ENCODE measurements at places on chromosomes 1 and 21.
A peak's percentile ranks its signal among the peaks of the same experiment; 100 is the strongest.

- DNase-seq: no peak
Observed at GRCh38 chr1:156436141-156437036, 64.2 kb downstream of the MEF2D start.

DNA sequence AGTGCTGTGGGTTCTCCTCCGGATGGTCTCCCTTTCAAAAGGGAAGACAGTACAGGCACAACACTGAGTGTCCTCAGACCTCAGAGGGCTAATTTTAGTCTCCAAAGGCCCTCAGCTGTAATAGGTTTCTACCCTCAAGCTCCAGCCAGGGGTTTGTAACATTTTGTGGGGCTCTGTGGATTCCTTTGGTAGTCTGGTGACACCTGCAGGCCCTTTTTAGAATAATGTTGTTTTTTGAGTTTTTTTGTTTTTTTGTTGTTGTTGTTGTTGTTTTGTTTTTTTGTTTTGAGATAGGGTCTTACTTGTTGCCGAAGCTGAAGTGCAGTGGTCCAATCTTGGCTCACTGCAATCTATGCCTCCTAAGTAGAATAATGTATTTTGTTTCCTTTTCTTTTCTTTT lies 15.0 kb upstream of the TMEM201 start:
- no peak for DNase-seq

DNA sequence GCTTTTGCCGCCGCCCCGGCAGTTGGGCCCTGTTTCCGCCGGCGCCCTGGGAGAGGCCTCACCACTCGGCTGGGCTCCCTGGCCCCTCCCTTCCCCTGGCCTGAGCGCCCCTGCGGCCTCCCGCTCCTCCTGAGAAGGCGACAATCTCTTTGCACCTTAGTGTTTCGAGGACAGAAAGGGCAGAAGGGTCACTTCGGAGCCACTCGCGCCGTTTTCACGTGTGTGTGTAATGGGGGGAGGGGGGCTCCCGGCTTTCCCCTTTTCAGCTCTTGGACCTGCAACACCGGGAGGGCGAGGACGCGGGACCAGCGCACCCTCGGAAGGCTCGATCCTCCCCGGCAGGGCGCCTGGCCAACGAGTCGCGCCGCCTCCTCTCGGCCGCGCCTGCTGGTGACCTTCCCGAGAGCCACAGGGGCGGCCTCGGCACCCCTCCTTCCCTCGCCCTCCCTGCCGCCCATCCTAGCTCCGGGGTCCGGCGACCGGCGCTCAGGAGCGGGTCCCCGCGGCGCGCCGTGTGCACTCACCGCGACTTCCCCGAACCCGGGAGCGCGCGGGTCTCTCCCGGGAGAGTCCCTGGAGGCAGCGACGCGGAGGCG lies 432 bp upstream of the SIM2 start:
- no peak for DNase-seq

GRCh38 chr1:95852483-95853070 lies 618.6 kb downstream of the RWDD3 start:
- DNase-seq: no peak

DNA sequence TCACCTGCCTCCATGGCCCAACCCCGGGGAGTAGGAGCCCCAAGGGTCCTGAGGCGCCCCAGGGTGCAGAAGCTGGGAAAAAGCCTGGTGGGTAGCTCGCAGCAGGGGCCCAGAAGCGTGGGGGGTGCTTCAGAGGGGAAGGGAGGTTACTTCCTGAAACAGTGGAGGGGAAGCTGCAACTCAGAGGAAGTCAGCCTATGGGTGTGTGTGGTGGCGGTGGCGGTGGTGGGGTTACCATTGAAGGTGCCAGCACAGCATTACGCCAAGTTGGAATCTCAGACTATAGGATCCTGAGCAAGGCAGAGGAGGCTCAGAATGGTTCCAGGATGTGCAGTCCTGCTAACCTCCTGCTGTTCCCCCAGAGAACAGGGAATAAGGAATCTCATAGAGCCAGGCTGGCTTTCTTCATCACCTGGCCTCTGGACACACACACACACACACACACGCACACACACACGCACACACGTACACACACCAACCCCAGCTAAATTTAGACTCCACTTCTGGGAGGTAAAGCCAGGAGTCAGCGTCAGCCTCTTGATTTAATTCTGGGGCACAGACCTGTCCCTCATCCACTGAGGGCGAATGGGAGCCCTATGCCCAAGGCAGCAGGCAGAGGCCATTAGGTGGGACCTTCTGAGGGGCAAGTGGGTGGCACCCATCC lies 1.3 kb downstream of the DENND4B start:
- DNase-seq: peak; percentile 58

GRCh38 chr1:39047374-39048229 lies 21.5 kb downstream of the NDUFS5 start:
- peak; percentile 63 for DNase-seq

DNA sequence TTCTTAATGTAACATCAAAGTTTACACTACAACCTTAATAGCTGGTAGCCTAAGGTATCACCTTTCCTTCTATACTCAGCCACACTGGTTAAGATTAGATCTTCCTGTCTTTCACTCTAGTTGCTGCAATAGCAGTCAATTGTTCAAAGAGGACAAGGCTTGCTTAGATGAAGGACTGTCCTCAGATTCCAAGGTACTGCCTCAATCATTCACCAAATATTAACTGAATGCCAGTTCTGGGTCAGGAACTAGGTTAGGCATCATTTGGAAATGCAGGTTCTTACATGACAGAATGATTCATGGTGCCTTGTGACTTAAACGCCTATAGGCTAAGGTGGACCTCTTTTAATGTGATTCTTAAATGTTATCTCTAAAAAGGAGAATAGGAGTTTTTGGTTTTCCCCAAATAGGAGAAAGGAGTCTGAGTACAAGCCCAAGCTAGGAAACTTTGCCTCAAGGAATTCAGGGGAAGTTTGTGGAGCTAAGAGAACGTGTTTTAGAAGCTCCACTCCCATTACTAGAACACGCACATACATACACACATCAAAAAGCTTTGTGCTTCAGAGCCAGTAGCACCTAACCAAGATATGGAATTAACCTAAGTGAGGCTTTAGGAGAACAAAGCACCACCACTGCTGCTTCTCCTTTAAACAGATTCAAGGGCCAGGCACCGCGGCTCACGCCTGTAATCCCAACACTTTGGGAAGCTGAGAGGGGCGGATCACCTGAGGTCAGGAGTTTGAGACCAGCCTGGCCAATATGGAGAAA lies 8.5 kb upstream of the WDR47 start:
- DNase-seq: peak; percentile 86

- no peak for DNase-seq
Observed at GRCh38 chr21:15441060-15441493, 288.7 kb upstream of the USP25 start.

DNA sequence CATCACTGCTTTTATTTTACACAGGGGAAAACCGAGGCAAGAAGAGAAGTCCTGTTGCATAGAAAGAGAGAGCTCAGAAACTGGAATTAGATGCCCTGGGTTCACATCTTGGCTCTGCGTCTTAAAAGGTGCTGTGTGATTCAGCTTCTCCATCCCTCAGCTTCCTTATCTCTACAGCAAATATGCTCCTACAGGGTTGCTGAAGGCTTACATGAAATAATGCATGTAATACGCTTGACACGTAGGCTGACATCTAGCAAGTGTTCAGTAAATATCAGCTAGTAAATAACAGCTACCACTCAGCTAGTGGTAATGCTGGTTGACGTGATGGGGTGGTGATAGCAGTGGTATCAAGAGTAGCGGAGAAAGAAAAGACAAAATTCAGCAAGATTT lies 77.1 kb upstream of the CD55 start:
- no peak for DNase-seq

GRCh38 chr1:225580238-225581099 lies 72.5 kb downstream of the ENAH start:
- no peak for DNase-seq

DNA sequence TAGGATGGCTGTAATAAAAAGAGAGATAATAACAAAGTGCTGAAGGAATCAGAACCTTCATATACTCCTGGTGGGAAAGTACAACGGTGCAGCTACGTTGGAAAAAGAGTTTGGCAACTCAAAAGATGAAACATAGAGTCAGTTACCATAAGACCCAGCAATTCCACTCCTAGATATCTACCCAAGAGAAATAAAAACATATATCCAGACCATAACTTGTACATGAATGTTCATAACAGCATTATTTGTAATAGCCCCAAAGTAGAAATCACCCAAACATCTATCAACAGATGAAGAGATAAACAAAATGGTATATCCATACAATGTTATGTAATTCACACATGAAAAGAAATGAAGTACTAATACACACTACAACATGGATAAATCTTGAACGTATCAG lies 30.5 kb upstream of the DNAH14 start:
- no peak for DNase-seq

DNA sequence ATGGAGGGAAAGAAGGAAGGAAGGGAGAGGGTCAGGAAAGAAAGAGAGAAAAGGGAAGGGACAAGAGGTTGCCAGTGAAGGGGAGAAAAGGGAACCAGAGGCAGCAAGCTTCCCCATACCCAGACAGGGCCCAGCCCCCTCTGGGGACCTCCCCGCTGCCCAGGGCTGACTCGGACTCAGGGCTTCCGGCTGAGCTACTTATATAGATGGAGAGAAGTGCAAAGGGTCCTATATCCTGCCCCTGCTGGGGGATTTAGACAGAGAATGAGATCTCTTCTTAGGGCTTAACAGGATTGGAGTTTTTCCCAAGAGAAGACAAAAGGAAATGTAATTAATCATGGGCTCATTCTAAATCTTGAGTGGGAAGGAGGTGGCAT lies at the start of gene ETV3L:
Gene ETV3L (minus strand): TSS at position 176 of the 377 bp plus-strand sequence. CDS start 285 bp downstream, outside the sequence.
- DNase-seq: no peak

DNA sequence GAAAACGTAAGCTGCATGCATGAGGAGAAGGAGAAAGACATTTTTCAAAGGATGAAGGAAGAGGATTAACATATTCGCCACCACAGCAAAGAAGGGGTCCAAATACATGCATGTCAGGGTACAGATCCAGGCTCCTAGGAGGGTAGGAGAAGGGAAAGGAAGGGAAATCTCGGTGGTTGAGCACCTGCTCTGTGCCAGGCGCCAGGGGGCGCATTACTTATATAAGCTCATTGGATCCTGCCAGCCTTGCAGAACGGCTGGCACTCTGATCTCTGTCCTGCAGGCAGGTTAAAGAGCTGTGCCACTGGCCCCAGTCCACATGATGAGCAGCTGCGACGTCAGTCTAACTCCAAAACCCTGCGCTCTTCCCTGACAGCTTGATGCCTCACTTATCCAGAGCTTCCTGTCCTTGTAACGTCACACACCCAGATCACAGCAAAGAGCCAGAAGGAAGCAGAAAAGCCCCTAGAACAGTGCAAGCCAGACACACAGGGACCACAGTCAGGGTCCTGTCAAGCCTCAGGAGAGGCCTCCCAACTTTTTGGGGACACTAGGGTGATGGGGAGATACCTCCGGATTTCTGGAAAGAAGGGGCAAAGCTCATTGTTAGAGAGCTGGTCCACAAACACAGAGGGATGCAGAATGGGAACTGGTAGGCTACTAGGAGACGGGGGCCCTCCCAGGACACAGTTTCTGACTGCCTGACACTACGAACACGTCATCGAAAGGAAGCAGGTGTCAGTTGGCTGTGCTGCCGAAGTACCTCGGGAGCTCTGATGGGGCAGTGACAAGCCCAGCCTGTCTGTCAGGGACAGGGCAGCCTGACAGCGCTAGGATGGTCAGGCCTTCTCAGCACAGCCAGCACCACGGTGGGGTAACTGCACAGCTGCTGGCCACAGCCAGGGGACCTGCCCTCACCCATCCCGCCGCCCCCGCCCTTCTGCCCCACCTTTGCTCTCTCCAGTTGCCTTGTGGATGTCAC lies 99.1 kb downstream of the BEND5 start:
- no peak for DNase-seq

GRCh38 chr21:26331205-26331980 lies 160.8 kb upstream of the APP start:
- DNase-seq: no peak

- no peak for DNase-seq
Observed at GRCh38 chr1:9901148-9902059, 8.7 kb downstream of the CTNNBIP1 start.

GRCh38 chr21:19608101-19608621 lies 1204.6 kb upstream of the TMPRSS15 start:
- DNase-seq: no peak

DNA sequence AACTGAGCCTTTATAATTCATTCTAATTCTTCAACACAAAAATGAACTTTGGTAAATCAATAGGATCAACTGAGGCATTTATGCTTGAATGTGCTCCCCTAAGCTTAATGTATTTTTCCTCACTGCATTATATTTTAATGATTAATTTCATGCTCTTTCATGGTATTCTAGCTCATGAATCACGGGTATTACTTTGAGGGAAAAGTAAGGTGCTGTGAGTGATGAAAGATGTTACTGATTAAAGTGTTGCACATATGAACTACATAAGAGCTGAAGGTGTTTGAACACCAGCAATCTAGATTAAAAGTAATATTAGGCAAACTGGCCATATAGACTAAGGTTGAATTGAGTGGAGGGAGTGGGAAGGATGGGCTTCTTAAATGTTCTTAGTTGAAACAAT lies 1.9 kb downstream of the DPYD start:
- no peak for DNase-seq

- peak; percentile 75 for DNase-seq
Observed at GRCh38 chr1:67726224-67726623, 41.2 kb downstream of the GADD45A start.

DNA sequence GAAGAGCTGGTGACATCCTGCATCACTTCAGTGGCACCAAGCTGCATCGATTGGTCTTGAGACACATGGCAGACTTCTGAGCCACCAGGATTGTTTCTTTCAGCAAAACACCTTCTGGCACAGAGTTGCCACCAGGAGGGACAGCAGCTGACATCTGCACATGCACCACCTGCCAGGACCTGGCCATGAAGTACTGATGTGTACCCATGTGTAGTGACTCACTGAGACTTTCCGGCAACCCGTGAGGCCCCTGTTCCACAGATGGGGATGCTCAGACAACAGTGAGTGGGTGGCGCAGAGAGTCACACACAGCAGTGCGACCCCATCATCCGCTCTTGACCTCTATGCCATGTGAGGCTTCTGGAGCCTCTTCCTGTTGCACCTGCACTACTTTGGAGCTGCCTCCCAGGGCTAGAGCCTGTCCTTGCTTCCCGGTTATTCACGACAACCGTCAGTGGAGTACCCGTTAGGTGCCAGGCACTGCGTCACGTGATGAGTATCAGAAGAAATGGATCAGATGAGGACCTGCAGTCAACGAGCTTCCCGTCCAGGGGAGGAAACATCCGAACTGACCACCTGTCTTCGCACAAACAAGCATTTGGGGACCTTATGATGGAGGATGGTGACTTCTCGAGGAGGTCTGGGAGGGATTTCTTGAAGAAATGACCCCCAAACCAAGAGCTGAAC lies 80.5 kb upstream of the VAMP3 start:
- no peak for DNase-seq

DNA sequence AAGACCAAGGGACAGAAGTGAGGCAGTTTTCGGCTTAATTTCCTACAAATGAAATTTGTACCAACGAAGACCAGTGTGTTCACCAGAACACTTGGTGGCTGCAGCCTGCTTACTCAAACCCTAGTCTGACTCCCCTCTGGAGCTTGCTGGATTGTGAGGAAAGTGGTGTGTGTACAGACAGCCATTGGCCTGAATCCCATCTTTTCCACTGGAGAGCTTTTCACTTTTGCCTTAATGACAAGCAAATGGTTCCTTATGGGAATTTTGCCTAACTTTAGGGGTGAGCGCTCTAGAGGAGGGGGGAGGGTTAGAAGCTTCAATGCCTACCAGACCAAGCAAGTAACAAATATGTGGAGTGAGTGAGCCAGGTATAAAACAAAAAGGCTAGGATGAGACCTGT lies 17.3 kb downstream of the METTL13 start:
- no peak for DNase-seq

All from foreskin keratinocyte (primary cell).